Heart right ventricle (tissue), 16 donors: ENCODE measurements at places on chromosomes 1 and 21.
A peak's percentile ranks its signal among the peaks of the same experiment; 100 is the strongest.

DNA sequence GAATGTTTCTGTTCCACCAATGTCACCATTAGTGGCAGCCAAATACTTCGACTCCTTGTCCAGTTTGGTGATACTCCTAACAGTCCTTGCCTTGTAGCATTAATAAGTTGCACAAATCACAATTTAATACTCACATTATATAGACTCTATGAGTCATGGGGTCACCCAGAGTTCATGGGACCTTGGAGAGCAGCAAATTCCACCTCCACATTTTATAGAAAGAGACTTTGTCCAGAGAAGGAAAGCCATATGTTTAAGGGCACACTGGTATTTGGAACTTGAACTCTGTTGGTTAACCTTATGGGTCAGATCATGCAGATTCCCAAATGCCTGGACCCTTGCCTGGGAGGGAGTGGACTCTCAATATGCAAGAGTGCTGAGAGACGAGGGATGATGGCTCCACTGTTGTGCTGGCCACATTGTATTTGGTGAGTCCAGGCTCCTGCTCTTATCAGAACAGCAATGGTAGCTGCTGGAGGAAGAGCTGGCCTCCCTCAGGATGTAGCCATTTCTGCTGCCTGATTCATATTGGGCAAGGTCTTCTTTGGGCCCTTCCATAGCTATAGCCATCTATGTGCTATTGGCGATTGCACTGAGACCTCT lies 30.6 kb downstream of the DNAJC6 start:
- no peak for DNase-seq

DNA sequence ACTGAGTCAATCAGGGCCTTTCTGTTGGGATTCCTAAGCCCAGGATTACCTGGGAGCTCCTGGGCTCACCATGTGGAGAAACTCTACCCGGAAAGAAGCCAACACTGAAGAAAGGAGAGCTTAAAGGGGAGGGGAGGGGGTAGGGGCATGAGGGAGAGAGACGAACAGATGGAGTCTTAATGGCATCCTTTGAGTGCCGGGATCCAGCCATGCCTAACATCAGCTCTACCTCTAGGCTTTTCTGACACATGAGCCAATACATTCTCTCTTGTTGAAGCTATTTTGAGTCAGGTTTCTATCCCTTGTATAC lies 75.0 kb downstream of the NPHP4 start:
- DNase-seq: no peak

- DNase-seq: no peak
Observed at GRCh38 chr1:209999005-209999404, 61.0 kb downstream of the SYT14 start.

- DNase-seq: no peak
Observed at GRCh38 chr1:88079036-88079435, 605.0 kb upstream of the PKN2 start.

DNA sequence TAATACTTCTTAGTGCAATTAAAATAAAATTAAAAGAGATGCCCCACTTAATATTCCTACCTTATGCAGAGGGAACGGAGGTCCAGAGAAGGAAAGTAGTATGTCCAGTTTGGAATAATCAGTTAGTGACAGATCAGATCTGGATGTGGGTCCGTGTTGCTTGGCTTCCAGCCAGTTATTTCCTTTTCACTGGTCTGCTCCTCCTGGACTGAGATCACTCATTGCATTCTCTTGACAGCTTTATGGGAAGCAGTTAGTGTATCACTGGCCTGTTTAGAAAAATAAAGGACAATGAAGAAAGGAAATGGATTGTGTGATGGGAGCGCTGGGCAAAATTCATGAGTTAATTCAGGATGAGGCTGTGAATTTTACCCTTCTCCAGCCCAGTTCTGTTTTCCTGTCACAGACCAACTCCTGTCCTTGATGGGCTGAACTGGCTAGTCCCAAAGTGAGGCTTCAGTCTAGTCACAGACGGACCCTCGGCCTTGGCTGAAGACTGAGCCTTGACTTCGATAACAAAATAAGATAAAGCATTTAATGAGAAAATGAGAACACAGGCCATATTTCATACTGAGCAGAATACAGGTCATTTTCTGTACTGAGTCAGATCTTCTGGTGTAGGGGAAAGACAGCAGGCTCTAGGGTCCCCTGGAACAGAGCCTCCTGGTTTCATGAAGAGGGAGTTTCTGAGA lies 85.2 kb upstream of the TRABD2B start:
- DNase-seq: no peak

- peak; percentile 70 for DNase-seq
Observed at GRCh38 chr1:156076609-156077429, 5.4 kb downstream of the MEX3A start.

DNA sequence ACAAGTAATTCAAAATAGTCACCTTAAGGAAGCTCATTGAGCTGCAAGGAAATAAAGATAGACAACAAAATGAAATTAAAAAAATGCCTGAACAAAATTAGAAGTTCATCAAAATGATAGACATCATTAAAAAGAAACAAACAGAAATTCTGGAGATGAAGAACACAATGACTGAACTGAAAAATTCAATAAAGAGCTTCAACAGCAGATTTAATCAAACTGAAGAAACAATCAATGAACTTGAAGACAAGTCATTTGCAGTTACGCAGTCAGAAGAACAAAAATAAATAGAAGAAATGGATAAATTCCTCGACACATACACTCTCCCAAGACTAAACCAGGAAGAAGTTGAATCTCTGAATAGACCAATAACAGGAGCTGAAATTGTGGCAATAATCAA lies 390.0 kb upstream of the SPAG17 start:
- no peak for DNase-seq

GRCh38 chr1:188706742-188707141 lies 1770.9 kb downstream of the BRINP3 start:
- DNase-seq: no peak

GRCh38 chr1:171355727-171356126 lies 41.7 kb downstream of the FMO4 start:
- DNase-seq: no peak

GRCh38 chr1:184188037-184188436 lies 136.5 kb downstream of the TSEN15 start:
- no peak for DNase-seq
